T-helper 2 cell (primary cell): ENCODE measurements at places on chromosomes 3 and 15.

- DNase-seq: no peak
Observed at GRCh38 chr15:95129574-95129973, 898.2 kb downstream of the MCTP2 start.

- DNase-seq: no peak
Observed at GRCh38 chr15:70250208-70251201, 152.8 kb upstream of the TLE3 start.

DNA sequence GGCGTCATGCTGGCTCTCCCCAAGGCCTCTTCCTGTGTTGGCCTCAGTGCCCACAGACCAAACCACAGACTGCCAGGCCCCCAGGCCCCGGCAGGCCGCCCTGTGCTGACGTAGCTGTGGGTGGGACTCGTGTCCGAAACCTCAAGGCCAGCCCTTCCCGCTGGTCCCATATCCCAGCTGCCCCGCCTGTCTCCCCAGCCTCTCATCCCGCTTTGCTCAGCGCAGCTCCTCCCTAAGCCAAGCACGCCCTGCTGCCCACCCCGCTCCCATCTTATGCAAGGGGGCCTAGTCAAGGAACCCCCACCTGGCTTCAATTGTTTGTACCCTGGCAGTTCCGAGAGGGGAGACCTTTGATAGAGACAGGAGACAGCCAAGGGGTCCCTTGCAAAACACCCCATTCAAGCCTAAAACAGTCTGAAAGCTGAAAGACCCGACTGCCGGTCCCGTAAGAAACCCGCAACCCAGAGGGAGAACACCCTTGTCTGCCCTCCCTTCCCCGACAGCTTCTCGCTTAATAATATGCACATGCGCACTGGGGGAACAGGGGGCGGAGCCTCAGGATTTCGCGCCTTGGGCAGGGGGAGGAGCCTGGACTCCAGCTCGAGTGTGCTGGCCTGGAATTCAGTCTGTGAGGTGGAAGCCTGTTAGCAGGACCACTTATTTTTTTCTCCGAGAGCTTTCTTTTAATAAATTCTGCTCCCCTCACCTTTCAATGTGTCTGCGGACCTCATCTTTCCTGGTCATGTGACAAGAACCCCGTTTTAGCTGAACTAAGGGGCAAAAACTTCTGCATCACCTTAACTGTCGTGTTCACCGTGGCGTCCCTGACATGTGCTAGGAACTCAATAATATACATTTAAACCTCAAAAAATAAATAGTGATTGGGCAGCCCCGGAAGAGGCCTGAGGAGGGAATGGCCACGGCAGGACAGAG is 17.2 kb downstream of the TNFAIP8L3 start:
- no peak for DNase-seq

GRCh38 chr3:175679568-175679967 is 820.4 kb downstream of the NAALADL2 start:
- DNase-seq: no peak

- no peak for DNase-seq
Observed at GRCh38 chr3:172506094-172506493, 17.1 kb downstream of the TNFSF10 start.

- DNase-seq: no peak
Observed at GRCh38 chr15:37616215-37616614, 318.2 kb upstream of the TMCO5A start.

GRCh38 chr3:99172736-99173657 is 271.5 kb upstream of the DCBLD2 start:
- no peak for DNase-seq

DNA sequence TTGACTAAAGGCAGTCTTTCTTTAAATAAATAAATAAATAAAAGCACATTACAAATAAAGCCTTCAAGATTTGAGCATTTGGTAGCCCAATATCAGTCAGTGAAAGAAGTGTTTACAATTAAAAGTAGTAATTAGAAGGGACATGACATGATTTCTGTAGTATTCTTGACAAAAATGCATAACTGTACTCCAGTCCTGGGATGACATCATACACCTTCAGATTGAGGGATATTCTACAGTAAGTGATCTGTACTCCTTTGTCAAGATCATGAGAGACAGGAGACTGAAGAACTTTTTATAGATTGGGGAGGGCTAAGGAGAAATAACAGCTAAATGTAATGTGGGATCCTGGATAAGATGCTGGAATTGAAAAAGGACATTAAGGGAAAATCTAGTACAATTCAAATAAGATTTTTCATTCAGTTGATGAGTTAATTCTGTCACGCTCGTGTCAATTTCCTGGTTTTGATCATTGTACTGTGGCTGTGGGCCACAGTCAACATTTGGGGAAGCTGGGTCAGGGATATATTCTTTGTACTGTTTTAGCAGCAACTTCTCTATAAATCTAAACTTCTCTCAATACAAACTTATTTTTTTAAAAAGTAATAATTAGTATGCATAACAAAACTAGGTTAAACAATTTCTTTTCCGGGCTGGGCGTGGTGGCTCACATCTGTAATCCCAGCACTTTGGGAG is 314.8 kb downstream of the PTPRG start:
- DNase-seq: no peak

DNA sequence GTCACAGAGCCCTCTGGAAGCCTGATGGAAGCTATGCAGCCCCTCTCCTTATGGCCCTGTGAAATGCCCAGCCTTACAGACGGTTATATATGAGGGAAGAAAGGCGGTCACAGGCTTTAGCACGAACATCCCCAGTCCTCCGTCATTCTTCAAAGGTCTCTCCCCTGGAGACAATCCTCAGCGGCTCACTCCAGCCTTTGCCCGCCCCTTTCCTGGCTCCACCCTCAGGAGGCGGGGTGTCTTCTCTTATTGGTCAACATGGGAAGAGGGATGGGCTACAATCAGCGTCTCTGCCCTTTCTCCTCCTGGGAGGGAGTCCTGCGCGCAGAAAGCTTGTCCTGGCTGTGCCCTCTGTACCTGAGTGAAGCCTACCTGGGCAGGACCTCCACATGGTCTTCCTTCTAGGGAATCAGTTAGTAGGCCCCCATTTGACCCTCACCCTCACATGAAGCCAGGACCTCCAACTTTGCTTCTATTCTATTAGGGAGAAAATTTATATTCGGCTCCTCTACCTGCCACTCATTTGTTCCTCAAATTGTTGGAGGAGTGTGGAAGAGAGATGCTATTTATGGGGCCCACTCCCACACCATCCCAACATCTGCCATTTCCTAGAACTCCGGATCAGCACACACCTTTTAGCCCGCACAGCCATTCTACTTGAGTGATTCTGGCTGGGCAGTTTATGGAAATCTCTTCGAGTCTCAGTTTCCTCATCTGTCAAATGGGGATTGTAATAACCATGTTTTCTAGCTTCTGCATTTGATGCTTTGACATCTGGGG is 112.9 kb upstream of the SLC6A11 start:
- DNase-seq: no peak

DNA sequence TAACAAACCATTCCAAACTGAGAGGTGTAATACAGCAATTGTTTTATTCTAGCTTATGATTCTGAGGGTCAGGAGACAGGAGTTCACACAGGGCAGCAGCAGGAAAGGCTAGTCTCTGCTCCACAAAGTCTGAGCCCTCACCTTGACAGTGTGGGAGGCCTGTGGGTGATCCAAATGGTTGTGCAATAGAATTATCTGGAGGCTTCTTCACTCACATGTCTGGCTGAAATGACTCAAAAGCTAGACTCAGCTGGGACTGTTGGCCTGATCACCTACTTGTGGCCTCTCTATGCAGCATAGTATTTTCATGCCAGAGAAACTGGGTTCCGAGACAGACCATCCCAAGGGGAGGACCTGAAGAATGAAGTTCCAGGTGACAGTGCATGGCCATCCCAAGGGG is 233.9 kb upstream of the UBE2E2 start:
- DNase-seq: no peak

GRCh38 chr3:159945930-159946329 is 42.7 kb upstream of the IL12A start:
- DNase-seq: no peak

GRCh38 chr3:122975163-122975923 is 52.2 kb downstream of the SEMA5B start:
- peak; percentile 2 for DNase-seq

GRCh38 chr3:75224412-75224811 is 439.7 kb upstream of the FRG2C start:
- DNase-seq: no peak

DNA sequence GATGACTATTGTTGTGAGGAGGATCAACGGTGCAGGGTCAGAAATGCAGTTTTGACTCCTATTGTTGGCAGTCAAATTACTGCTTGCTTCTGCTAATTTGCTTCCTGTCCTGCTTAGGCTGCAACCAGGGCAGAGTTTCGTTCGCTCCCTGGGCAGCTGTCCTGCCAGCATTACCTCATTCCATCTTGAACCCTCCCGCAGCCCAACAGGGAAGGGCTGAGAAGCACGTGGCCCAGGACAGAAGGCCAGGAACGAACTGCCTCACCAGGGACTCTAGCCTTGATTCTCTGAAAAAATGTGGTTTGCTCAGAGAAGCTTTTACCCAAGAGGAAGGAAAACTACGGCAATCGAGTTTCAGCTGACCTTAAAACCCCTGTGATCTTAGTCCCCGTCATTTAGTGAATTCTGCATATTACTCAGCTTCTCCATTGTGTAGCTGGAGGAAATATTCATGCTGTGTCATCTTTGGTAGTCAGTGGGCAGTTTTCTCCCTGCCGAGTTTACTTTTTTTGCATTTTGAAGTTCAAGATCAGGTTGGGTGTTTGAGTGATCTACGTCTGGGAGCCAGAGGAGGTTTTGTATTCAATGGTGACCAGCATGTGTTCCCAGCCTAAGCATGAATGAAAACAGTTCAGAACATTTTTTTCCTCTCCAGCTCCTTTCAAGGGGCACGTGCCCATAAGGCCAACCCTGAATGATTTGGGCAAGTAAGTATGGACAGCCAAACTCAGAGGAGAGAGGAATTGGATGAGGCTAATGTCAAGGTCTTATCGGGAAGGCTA is 23.0 kb downstream of the TLNRD1 start:
- no peak for DNase-seq

GRCh38 chr3:151901644-151902285 is 28.3 kb downstream of the SUCNR1 start:
- no peak for DNase-seq

GRCh38 chr3:151371526-151371925 is 13.0 kb downstream of the P2RY12 start:
- no peak for DNase-seq

- no peak for DNase-seq
Observed at GRCh38 chr3:3087279-3087678, 22.9 kb downstream of the IL5RA start.

DNA sequence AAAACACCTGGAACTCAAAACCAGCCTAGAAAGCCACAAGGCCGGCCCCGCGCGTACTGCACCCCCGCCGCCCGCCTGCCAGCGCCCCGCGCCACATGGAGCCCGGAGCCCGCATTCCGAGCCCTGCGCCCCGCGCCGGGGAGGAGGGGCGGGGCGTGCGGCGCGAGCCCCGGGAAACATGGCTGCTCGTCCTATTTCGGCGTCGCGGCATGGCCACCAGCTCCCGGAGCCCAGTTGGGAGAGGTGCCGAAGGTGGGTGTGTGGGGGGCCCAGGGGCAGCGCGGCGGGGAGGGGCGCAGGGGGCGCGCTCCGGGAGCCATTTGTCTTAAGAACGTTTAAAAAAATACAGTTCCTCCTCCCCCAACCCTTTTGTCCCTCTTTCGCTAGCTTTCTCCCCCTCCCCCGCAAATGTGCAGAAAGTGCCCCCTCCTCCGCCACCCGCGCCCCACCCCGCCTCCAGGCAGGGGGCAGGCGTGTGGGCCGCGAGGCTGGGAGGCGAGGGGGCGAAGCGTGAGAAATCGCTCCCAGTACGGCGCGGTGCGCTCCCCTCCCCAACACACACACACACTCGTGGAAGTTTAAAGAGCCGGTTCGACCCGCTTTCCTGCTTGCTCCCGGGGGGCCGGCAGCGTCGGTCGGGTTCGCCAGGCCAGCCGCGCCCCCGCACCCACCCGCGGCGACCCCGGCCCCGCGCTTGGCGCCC is 2.5 kb downstream of the ANP32A start:
- peak; percentile 66 for DNase-seq

- DNase-seq: no peak
Observed at GRCh38 chr3:168532135-168532534, 436.4 kb upstream of the GOLIM4 start.

GRCh38 chr3:152267831-152268554 is 736 bp upstream of the MBNL1 start:
- DNase-seq: no peak

DNA sequence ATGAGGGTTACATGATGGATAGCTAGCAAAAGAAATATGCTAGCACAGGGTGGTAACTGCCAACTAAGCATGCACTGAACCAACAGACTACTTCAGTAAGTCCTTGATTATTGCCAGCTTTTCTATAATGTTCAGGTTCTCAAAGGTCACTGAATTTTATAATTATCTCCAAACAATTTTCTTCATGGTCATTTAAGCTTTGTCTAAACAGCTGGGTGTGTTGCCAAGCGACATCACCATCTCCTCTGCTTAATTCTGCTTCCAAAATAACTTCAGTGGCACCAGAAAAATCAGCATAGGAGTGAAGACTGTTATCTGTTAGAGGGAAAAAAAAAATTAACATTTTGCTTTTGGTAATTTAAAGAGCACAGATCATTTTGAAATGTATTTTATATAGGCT is 54.6 kb upstream of the TOP2B start:
- no peak for DNase-seq

DNA sequence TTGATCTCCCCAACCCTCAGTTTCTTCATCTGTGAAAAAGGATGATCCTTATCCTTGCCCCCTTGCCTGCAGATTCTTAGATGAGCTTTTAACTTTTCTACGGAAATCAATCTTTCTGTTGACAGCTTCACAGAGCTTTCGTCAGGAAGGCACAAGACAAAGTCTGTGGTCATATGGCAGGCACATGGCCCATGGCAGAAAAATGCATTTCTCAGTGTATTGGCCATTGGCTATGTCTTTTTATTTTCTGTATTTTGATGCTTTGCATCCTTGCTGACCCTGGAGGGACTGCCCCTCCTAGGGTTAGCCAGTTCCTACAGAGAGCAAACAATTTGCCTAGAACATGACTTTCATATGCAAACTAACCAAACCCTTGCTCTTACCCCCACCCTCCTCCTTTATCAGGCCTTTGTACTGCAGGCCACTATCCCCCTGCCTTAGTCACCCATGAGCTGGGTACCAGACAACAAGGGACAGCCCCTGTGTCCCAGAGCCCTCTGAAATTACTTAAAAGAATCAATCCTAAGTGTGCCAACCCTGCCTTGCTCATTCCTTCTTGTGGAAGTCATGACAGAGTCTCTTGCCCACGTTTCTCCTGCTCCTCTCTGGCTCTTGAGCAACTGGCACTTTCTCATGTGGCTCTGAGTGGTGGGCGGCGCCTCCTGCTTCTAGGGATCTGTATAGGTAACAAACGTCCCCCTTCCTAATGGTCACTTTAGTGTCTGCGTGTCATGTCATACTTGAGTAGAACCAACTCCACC is 24.1 kb upstream of the NOX5 start:
- DNase-seq: no peak

DNA sequence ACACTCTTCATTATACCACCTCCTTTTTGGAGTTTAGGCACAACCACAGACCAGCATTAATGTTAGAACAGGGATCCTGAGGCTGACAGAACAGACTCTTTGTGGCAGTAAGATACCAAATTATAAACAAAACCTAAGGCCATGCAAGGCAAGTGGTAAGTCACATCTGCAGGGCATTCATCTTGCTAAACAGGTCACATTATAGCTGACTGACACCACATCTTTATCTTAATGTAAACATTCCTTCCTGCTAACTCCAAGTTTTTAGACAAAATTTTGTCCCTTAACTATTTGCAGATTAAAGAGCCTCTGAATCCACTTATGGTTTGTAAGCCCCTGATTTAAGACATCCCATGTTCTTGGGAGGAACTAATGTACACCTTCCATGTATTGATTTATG is 500.6 kb downstream of the PYDC2 start:
- no peak for DNase-seq

- DNase-seq: no peak
Observed at GRCh38 chr3:50261505-50261904, 7.4 kb upstream of the SEMA3B start.

GRCh38 chr3:135915206-135915605 is 50.3 kb upstream of the PPP2R3A start:
- no peak for DNase-seq
